A549 (cell line): ENCODE measurements at places on chromosomes 5 and 9.

DNA sequence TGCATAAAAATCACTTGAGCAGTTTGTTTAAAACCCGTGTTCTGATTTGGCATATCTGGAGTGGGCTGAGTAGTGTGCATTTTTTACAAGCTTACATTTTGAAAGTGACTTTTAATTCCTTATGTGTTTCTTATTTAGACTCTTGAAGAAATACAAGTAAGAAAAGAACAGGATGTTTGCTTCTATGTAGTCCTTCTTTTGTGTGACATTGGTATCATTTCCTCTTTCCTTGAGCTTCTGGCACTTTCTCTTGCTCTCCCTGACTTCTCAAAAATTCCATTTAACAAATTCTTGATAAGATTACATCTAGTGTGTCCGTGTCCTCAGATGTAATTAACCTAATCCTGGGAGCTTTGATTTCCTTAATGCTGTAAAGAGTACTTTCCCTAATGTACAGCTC, 12.5 kb downstream of the GARNL3 start:
- DNase-seq = no peak

DNA sequence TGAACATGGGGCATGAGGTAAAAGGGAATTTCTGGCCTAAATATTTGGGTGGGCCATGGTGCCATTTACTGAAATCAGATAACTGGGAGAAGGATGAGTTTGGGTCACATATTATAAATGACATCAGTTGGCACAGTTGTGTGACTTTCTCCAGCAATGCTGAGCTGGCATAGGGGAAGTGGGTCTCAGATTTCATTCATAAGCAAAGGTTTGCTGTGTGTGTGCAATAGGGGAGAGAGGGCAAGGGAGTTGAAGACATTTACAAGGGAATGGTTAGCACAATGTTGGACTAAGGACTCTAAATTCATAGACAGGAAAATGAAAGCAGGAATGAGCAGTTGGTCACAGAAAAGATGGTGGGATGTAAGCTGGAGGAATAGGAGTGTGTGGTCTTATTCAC, 47.8 kb upstream of the KLF9 start:
- no peak for DNase-seq

DNA sequence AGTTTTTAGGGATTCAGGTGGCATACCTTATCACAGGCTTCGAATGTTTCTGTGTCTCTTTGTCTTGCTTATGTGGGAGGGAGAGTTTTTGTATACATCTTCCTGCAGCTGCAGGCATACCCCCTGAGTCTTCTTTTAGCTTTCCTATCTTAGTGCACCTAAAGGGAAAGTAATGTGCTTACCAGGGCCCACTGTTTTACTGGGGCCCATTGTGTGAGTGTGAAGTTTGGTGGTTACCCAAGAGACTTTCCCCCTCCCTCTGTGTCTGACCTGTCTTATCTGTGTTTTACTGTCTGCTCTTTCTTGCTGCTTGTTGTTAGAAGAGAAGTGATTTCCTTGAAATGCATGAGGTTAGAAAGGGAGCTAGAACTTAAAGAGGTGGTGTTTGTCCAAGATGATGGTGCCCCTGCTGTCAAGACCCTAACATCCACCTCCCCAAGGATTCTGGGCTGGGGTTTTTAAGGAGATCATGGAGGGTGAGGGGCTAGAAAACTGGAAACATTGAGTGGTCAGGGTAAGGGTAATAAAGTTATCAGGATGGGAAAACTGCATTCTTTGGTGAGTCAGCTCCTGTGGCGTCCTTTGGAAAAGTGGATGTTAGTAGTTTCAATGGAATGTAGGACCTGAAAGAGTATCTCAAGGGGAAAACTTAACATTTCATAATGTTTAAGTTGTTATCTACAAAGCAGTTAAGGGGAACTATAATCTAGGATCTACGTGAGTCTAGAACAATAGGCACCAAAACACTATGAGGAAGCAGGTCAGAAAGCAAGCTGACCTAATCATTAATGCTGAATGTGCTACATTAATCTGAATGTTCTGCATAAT, 583.5 kb upstream of the TUSC1 start:
- DNase-seq = peak; percentile 9

DNA sequence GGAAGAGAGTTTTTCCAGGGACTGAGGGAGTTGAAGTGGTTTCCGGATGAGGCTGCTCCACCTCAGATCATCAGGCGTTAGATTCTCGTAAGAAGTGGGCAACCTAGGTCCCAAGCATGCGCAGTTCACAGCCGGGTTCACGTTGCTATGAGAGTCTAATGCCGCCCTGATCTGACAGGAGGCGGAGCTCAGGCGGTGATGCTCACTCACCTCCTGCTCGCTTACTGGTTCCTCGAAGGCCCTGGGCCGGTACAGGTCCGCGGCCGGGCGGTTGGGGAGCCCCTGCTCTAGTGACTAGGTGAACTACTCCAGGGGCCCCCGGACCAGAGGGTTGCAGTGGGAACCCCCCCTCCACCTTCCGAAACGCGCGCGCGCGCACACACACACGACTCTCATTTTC, 997 bp upstream of the RNF130 start:
- no peak for DNase-seq

- peak; percentile 86 for DNase-seq
Observed at GRCh38 chr5:58259685-58260152, 200.2 kb downstream of the PLK2 start.

DNA sequence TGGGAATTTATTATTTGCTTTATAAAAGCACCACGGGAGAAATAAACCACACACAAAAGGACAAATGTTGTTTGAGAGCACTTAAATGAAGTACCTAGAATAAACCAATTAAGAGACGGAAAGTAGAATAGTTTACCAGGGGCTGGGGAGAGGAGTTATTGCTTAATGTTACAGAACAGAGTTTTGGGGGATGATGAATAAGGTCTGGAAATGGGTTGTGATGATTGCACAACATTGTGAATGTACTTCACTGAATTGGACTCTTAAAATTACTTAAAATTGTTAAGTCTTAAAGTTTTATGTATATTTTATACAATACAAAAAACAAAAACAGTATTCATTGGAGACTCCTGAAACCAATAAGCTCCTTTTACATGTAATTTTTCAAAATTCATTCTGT, 1.5 kb downstream of the ZBTB43 start:
- DNase-seq = no peak

DNA sequence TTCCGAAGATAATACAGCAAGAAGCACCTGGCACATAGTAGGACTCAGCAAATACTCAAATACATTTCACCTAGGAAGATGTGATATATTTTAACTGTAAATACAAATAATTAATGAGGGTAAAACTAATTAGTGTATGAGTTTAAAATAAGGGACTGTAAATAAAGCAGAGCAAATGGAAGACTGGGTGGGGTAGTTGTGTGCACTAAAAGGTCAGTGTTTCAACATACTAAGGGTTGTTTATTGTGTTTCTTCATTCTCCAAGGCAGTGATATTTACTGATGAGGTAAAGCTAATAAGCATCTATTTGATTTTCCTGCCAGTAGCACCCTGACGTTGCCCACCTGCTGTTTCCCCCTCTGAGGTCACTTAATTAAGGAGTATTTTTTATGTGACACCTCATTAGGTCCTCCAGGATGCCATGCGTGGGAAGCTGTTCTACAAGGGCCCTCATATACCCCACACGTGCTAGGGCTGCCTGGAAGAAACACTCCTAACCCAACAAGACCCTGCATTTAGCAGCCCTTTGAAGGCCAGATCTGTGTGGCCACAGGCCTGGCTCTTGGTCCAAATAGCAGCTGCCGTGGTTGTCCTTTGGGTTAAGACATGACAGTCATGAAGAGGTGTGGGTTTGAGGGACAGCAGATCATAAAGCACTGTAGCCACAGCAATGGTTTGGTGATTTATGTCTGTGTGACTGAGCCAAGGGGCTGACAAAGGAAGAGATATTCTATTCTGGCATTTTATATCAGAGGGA, 97.5 kb upstream of the RPS23 start:
- no peak for DNase-seq

DNA sequence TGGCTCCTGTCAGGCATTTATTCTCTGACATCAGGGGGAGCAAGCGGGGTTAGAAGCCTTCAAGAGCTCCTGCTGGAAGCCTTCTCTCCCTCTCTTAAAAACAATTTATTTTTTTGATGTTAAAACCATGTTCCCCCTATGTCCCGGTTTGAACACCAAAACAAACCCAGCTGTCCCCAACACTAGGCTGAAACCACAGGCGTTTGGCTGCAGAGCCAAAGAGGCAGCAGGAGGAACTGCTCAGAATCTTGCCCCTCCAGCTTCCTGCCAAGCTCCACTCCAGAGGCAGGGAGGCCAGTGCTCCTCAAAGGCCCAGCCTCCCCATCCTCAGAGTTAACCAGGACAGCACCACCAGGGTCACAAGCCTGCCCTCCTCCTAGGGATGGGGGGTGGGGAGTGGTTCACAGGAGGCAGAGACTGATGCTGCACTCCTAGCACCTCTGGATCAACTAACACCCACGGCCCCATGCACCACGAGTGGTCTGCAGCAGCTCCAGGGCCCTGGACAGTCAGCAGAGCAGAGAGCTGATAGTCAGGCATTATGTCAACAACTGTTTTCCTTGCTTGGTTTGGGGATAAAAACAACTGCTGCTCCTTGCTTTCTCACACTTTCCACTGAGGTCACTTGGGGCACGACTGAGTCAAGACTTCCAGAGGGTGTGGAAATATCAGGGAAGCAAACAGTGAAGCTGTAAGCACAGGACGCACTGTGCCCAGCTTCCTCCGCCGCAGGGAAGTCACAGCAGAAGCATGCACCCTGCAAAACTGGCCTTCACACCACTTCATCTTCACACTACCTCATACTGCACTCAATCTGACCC, 96.5 kb upstream of the ADRA1B start:
- peak; percentile 68 for DNase-seq

DNA sequence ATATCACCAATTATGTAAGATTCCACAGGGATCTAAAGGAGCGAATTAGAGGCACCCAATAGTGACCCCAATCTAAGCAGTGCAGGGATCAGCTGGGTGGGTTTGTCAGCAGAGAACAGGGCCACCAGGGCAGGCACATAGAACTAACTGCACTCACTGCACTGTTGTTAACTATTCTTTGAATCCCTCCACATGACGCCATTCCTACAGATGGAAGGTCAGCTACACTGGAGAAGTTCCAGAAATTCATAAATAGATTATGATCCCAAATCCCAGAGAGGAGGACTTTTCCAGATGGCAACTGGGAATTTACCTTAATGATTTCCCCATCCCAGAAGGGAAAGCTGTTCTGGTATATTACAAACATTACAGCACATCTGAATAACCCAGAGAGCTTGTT, 84.2 kb downstream of the THBS4 start:
- DNase-seq = no peak

GRCh38 chr5:177510567-177511053, 984 bp upstream of the DOK3 start:
- DNase-seq = no peak

DNA sequence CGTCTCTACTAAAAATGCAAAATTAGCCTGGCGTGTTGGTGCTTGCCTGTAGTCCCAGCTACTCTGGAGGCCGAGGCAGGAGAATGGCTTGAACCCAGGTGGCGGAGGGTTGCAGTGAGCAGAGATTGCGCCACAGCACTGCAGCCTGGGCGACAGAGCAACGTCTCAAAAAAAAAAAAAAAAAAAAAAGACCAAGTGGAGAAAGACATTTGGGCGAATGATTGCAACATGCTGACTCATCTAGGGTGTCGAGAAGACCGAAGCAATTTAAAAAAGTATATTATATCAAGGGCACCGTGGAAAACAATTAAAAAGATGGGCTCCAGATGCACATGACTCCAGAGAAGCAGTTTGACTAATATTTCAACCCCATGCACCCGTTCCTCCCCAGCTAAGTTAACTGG, 9.2 kb downstream of the KLF4 start:
- peak; percentile 38 for DNase-seq

DNA sequence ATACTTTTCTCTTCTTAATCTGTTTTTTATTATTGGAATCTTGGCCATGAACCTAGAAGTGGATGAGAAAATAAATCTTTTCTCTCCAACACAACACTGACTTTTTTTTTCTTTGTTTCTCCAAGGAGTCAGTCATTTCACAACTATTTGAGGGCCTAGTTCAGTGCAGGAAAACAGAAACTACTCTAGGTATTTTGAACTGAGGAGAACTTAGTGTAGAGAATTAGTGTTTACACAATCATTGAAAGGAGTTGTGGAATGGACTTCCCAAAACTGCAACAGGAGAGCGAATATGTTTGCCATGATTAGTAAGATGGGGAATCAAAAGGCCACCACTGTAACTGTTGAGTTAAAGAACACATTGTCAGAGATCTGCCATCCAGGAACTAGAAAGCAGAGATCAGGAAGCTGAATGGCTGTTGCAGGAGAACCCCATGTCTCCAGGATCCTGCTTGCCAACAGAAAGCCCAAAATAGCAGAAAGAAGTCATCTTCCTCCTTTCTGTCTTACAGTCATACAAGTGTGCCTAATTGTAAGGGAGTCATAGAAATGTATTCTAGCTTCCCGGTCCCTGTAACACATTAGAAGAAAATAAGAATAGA, 20.3 kb upstream of the PCDH1 start:
- DNase-seq = no peak

GRCh38 chr9:133978899-133979272, 13.2 kb downstream of the VAV2 start:
- no peak for DNase-seq

DNA sequence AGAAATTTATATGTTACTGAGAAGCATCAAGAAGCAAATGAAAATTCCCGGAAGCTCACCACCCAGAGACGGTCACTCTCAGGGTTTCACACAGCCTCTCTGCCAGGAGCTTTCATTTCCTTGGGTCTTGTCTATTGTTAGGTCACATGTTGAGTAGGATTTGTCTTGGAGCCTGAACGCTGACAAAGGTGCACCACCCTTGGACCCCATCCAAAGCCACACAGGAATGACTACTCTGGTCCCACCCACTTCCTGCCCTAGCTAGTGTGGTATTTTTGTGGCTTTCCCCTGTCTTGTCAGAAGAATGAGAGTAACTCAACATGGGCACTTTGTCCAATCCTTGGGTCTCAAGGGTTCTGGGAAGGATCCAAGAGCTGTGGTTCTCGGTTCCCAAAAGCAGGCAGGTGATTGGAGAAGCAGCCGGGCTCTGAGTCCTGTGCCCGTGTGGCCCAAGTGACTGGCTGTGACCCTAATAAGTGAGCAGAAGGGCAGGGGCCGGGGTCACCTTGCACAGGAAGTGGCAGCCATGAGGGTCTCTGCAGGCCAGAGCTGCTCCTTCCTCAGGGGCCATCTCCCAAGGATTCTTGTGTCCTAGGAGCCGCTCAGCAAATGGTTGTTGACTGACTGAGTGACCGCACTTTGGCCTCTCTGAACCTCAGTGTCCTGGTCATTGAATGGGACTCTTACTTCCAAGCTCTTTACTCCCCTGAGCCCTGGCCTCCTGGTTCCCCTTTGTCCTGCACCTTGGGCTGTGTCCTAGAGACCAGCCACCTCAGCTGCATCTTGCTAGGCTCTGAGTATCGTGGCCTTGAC, 6.9 kb downstream of the FGD3 start:
- no peak for DNase-seq

DNA sequence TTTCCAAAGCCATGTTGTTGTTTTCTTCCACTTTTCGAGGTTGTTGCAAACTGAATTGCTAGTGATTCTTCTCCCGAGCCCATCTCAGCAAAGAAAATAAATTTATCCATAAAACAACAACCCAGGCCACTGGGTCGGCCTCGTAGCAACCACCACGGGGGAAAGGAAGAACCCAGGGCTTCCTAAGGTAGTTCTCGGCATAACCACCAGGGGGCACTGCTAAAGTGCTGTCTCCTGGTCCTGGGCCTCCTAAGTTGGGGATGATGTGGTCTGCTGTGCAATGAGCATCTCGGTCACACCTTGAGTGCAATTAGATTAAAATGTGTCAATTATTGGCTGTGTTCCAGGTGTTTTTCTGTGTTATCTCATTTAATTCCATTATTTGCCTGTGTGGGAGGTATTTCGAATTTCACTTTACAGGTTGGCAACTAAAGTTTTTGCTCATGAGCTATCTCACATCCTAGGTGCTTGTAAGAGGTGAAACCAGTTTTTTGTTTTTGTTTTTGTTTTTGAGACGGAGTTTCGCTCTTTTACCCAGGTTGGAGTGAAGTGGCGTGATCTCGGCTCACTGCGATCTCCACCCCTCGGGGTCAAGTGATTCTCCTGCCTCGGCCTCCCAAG, 102.8 kb upstream of the DAP start:
- DNase-seq = peak; percentile 56
